Stimulated activated CD8-positive, alpha-beta memory T cell treated with anti-CD3 and anti-CD28 coated beads, Interleukin-4, amount 100 ng/mL, for 48 hours (primary cell): ENCODE measurements at places on chromosomes 1 and 21.
A peak's percentile ranks its signal among the peaks of the same experiment; 100 is the strongest.

GRCh38 chr1:229938551-229938950 lies 128.5 kb upstream of the GALNT2 start:
- DNase-seq = no peak

DNA sequence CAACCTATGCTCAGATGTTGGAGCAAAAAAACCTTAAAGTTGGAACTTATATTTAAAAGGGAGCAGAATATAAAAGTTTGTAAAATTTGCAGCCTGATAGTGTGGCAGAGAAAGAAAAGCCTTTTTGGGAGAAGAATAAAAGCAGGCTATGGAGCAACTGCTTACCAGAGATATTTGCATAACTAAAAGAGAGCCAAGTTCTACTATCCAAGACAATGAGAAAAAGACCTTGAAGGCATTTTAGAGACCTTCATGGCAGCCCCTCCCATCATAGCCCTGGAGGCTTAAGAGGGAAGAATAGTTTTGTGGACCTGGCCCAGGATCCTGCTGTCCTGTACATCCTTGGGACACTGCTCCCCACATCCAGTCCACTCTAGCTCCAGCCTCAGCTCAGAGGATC lies 312.5 kb upstream of the ZRANB2 start:
- no peak for DNase-seq

DNA sequence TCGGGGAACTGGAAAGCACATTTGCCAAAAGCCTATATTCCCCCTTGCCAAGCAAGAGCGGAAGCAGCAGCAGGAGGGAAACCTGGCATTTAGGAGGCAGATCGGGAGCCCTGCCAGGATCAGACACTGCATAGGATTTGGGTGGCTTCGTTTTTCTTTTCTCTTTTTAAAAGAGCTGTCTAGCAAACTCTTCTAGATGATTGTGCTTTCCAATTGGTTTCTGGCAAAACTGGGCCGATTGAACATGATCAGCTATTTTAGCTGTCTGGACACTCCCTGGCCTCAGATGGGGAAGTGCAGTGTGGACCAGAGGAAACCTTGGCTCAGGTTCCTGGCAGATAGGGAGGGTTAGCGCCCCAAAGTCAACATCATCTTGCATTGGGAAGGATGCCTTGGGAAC lies 414.0 kb upstream of the KAZN start:
- no peak for DNase-seq

DNA sequence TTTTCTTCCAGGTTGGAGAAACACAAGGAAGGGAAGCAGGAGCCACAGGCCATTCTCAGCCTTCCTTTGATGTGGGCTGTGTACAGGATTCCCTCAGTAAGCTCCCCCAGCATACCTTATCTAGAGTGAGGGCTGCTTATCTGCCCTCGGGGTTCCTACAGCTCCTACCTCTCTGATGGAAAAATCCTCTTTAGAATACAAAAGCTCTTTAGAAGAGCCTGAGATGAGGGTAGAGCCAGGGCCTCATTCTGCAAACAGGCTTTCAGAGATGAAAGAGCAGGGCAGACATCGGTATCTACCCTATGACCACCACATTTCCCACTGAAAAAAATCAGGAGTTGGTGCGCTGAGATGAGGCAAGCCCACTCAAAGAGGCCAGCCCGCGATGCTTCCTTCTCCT lies 85.1 kb downstream of the PLPP3 start:
- DNase-seq = no peak

DNA sequence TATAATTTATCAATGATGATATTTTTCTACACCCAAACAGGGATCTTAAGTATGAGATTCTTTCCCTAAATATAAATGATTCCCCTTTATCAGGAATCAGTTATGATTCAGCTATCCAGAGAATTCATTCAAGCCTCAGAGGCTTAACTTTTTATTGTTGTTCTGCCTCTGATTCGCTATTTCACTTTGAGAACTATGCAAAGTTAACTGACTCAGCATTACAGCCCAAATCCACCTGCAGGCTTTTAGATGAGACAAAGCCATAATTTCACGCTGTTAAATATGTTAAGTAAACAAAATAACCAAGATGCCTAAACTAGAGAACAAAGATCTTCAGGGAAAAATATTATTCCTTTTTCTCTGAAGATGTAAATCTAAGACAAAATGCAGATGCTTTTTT lies 8.5 kb downstream of the SCYL3 start:
- DNase-seq = no peak

DNA sequence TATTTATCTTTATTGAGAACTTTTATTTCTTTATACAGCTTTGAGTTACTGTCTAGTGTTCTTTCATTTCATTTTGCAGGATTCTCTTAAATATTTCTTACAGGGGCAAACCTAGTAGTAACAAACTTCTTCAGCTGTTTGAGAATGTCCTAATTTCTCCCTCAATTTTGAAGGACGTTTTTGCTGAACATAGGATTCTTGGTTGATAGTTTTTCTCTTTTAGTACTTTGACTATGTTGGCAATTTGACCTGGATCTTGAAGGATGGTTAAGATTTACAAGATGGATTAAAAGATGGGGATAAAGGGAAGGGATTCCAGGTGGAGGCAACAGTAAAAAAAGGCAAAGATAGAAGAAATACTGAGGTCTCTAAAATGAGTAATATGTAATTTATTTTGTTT lies 38.9 kb downstream of the XPR1 start:
- DNase-seq = no peak

DNA sequence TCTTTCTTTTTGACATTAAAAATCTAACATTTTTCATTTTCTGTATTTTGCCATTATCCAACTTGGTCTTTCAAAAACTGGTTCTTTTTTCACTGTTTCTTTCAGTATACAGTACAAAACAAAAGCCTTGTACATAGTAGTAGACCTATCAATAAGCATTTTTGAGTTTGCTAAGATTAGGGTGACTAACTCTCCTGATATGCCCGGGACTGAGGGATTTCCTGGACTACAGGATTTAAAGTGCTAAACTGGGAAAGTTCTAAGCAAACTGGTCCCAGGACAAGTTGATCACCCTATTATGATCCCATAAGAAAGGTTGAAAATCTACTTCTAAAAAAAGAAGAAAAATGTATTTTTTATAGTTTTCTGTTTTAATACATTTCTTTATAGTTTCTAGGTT lies 120.9 kb downstream of the USP25 start:
- DNase-seq = no peak

- peak; percentile 33 for DNase-seq
Observed at GRCh38 chr1:225445639-225446594, 18.1 kb upstream of the LBR start.

- no peak for DNase-seq
Observed at GRCh38 chr1:151516031-151516511, 4.9 kb downstream of the CGN start.

GRCh38 chr21:28943631-28944030 lies 49.0 kb downstream of the LTN1 start:
- no peak for DNase-seq

DNA sequence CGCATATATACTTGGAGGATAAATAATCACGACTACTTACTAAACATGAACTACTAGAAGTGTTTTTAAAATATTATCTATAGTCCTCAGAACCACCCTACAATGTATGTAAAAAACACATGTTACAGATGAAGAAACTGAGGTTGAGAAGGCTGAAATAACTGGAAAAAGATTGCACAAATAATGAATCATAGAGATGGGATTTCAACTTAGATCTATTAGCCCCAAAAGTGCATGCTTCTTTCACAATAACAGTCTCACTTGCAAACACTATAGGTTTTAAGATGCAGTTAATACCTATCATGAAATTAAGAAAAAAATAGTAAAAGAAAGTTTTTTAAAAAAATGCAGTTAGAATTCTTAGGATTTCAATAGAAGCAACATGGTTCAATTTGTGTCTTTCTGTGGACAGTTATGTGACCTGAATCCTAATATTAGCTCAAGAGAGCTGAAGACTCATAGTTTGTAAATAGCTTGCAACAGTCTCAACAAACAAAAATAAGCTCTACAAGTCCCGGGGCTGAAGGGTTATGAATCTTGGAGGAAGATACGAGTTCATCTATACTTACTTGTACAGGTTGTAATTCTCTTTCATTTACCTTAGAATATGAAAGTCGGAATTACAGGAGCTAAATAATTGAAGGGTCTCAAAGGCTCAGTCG lies 58.6 kb upstream of the NTPCR start:
- DNase-seq = no peak

- no peak for DNase-seq
Observed at GRCh38 chr1:82329226-82329625, 528.5 kb downstream of the ADGRL2 start.

DNA sequence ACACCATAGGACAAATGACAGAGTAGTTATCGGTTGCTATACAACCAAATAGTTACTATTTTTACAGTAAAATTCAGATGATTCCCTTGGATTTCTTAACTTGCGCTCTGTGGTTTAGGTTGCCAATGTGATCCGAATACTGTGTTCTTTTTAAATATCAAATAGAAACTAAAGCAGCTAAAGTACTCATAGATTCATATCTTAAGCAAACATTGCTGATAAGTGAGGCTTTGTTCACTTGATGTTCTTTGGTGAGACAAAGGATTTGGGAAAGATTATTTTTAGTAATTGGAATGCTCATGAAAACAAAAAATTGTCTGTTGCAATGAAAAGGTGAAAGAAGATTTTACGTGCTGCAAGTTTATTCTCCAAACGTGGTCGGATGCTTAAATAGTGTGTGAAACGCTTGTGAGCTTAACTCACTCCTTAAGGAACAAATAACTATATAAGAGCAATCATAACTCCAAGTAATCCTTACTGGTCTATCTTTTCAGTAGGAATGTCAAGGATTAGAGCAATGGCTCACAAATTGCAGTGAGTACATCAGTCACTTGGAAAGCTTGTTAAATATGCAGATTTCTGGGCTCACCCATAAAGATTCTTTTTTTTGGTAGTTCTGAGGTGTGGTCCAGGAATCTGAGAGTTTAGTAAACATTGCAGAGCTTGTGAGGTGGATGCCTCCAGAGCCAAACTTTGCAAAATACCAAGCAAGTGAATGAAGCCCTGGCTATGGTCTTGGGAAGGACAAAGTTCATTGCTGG lies 31.8 kb upstream of the PDC start:
- DNase-seq = no peak

DNA sequence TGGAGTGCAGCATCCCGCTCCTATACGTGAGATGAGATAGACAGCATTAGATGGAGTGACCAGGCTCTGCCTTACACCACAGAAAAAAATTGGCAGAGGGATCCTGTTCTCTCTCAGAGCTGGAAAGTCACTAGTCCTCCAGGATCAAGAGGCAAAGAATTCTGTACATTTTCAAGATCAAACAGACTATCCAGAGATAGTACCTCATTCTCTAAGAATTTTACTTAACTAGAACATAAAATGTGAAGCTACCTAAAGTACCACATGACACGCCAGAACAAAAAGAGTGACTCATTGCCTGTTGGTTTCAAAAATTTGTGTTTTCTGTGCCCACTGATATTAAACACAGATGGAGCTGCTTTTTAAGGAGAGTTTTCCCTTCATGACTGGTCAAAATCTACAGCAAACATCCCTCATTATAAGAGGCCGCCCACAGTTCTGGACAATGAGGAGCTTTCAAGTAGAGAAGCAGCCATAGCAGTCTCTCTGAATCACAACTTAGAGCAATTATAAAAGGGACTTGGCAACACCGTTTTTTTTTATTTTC lies 32.3 kb downstream of the CD160 start:
- DNase-seq = no peak
